ENCODE measurements at places on chromosomes 2 and 18.

- no peak for DNase-seq
These were observed 14.9 kb downstream of the AOX1 start for GRCh38 chr2:200600549-200601225.

DNA sequence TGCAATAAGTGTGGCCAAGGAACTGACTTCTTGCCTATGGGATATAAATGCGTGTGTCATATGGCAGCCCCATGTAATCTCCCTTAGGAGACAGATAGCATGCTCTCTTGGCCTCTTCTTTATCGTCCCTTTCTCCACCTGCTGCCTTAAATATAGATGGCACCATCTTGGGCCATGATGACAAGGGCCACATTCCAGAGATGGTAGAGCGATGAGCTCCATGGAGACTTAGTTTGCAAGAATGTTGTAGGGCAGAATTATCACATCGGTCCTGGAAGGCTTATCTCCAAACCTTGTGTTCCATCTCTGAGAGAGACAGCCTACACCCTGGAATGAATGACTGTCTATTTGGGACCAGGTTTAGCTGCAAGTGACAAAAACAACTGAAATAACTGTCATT lies 536.7 kb downstream of the TNS1 start:
- DNase-seq: no peak

DNA sequence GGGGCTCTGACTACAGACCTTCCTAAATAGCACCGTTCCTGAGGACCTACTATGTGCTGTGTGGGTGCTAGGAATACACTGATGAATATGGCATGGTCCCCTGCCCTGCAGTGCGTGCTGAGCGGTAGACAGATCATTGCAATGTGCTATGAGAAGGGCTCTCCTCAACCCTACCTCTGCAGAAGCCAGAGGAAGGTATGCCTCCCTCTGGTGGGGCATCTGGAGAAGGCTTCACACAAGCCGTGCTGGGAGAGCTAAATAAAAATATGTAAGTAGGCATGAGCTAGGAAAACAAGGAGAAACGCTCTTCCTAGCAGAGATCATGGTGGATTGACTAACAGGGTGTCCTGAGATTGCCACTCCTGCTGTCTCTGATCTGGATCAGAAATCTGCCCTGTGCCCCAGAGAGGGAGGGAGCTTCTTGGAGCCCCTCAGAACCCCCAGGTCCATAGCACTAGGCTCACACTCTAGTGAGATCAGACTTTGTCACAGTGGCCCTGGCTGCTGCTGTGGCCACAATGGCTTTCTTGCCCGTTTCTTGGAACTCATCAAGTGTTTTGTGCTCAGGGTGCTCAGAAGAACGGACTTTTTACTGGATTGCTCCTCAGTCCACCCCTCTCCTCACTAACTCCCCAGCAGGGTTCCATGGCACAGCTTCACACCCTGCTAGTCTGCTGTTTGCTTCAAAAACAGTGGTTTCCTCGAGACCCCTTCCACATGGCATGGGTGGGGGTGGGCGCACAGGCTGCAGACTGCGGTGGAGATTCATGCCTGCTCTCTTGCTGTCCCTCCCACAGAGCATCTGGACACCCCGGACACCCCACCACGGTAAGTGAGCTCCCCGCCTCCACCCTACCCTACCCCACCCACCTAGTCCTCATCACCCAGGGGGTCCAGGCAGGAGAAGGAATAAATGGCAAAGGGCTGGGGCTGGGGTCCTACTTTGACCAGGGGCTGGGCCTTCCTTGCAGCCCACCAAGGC lies 14.2 kb downstream of the SIGLEC15 start:
- DNase-seq: no peak

DNA sequence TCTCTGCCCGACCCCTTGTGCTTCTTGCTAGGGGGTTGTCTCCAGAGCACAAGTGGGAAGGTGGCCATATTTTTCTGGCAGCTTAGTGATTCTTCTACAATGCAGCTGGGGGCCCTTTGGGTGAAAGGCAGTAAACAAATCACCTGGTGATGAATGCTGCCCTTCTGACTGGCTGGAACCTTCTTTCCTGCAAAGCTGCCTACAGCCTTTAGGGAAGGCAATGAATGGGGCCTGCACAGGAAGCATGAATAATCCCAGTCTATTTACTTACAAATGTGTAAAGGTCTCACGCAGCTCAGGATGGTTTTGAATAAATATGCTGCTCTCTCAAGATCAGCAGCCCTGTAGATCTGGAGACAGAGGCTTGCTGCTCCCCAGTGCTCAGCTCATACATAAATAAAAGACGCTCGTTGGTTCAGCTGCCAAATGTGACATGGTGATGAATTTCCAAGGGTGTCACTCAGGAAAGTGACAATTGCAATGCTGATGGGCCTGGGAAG lies 289.2 kb downstream of the TDRD15 start:
- DNase-seq: no peak

DNA sequence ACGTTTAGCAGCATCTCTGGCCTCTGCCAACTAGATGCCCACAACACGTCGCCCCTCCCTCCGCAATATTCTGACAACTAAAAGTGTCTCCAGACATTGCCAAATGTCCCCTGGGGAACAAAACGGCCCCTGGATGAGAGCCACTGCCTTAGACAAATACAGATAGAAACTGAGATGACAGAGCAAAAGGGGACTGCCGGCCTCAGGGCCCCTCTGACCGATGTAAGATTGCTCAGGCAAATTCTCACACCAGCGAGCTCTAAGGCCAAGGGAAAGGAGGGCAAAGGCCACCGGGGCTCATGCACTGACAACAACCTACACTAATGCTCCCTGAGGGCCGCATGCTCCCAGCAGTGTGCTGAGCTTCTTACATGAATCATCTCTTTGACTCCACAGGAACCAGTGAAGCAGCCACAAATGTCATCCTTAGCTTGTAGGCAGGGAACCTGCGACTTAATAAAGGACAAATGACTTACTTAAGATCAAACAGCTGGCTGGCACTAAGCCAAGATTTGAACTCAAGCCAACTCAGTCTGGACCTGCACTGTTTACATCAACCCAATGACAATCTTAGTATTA lies 228.5 kb downstream of the TTC32 start:
- no peak for DNase-seq

DNA sequence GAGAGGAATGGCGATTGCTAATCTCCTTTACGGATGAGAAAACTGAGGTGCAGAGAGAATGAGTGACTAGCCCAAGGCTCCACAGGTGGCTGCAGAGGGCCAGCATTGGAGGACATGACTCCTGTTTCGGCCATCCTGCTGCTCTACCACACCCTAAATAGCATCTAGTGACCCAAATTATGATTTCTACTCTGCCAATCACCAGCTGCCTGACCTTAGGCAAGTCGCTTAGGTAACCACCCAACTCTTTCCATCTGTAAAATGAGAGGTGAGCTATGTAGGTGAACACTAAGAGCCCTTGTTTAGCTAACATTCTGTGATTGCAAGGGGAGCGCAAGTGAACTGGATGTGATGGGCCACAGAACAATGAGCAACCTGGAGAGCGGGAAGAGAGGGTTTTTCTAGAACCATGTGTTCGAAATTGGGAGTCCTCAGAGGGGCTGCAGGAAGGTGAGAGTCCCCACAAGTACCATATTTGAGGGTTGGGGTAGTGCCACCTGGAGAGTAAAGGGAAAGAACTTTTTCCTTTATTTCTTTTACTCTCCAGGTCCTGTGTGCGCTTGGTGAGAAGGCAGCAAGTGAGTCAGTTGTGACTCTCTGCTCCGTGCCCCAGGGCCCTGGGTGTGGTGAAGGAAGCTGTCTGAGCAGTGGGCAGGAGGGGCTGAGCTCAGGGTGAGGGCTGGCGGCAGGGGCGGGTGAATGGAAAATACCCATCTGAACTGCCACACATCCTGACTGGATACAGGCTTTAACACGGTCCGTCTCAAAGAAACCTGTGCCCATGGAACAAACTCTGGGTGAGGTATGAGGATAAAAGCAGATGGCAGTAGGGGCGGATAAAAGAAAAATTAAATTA lies 2.4 kb downstream of the CYP27C1 start:
- DNase-seq: no peak

DNA sequence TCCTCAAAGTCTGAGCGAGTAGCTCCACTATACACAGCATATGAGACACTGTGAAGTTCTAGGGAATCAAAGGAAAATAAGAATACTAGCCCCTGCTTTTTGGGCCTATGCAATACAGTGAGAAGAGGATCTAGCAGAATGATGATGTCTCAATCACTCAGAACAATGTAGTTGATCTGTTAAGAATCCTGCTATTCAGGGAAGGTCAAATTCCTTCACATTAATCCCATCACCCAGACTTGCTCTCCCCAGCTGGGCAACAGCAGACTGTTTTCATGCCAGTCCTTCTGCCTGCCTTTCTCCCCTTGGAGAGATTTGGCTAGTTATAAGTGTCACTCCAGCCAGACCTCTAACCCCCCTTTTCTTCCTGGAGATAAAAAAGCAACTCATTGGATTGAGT lies 230.0 kb upstream of the EPHA4 start:
- no peak for DNase-seq

GRCh38 chr18:55268151-55268601 lies 308.9 kb upstream of the CCDC68 start:
- DNase-seq: no peak

GRCh38 chr2:74511104-74511989 lies 2.9 kb upstream of the TLX2 start:
- DNase-seq: no peak

DNA sequence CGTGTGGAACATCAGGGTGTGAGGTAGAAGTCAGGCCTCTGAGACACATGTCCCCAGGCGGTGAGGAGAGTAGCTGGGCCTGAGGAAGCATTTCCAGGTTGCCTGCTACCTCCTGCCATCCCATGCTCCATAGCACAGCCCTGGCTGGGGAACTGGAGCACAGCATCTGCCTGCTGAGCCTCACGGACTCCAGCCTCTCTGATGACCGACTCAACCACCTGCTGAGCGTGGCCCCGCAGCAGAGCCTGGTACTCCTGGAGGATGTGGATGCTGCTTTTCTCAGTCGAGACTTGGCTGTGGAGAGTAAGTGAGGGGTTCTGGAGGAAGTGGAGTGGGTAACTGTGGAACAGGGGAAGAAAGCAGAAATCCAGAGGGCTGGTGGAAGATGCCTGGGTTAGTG lies 2.9 kb downstream of the BCS1L start:
- DNase-seq: no peak

GRCh38 chr2:83579507-83579906 lies 879.6 kb downstream of the SUCLG1 start:
- DNase-seq: no peak

DNA sequence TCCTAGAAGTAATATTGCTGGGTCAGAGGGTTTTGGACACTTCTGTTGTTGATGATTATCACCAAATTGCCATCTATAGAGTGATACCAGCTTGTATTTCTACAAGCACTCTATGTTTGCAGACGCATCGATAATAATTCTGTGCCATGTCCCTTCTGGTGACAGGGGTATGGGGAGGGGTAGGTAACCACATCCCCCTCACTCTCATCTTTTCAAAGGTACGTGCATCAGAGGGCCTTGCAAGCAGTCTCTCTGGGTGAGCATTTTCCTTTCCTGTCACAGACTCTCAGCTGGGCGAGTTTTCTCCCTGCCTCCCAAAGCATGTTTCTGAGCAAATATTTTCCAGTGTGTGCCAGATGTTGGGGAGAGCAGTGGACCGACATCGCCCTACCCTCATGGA lies 98.0 kb downstream of the SMAD7 start:
- DNase-seq: no peak

DNA sequence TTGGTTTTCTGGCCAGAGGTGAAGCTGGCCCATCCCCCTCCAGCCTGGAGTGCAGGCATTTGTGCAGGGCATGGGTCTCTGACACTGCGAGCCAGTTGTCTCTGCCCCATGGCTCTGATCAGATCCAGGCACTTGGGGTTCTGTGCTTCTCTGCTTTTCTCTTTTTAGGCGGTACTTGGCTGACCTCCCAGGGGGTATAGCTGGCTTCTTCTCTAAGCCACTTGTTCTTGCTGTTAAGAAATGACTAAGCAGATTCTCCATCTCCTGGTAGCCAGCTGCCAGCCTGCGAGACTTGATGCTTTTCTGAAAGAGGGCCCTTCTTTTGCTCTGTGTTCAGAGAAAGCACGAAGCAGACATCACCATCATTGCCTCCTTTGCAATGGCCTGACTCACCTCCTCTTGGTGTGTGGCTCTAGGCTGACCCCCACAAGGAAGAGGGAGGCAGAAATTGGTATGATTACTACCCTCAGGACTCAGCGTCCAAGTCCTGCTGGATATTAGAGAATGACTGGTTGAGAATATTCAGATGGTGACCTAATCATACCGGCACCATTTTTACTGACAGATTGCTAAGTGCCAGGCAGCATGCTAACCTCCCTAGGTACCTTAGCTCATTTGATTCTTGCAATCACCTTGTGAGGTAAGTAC lies 32.7 kb downstream of the TNP1 start:
- DNase-seq: no peak

- DNase-seq: no peak
These were observed 2.6 kb downstream of the ANKRD44 start for GRCh38 chr2:197307933-197308521.

- no peak for DNase-seq
These were observed 199.8 kb downstream of the PLCL1 start for GRCh38 chr2:198004173-198004572.

DNA sequence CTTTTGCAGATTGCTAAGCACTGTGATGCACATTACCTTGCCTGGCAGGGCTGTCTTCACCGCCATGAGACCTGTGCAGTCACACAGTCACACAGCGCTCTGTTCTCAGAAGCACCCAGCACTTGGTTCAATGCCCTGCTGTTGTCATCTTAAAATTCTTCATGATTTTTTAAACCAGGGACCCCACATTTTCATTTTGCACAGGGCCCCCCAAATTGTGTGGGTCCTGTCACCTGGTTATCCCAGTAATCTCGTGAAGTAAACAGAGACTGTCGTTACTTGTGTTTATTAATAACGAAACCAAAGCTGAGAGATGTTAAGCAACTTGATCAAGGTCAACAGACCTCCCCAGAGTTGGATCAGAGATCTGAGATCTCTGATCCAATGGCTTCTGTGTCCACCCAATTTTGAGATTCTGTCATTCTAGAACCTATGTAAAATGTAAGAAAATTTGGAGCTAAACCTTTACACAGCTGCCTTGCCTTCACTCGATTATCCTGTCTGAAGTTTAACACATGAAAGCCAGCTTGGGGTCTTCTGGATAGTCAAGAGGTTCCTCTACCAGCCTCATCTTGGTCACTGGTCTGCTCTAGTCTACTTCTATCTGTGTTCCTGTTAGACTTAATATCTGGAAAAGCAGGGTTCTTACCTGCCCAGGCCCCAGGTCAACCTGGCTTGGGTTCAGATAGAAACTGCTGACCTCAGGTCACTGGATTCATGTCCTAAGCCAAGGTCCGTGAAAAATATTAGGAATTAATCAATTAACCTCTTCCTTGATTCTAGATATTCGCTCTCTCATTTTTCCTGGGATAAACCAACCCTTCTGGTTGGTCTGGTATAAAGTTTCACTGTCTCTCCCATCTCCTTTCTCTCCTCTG lies 13.7 kb upstream of the TTC39C start:
- DNase-seq: no peak

DNA sequence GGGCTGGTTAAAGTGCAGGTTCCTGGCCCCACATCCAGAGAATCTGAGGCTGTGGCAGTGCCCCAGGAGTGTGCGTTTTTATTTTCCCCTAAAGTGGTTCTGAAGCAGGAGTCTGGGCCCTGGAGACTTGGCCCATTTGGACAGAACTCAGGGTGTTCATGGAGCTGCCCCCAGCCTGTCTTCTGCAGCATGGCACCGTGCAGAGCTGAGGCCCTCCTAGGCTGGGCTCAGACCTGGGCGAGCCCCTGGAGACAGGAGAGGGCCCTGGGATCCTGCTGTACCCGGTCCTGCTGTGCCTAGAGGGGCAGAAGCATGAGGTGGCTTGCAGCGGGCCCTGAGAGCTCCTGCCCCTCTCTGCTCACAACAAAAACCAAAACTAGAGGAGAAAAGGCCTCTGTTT lies 58.8 kb upstream of the B3GNT7 start:
- DNase-seq: no peak
